ENCODE measurements at places on chromosomes 6 and 20.

GRCh38 chr6:53679446-53679933 lies 13.9 kb upstream of the KLHL31 start:
- DNase-seq = no peak

GRCh38 chr6:9463311-9463710 lies 951.6 kb downstream of the TFAP2A start:
- DNase-seq = no peak

GRCh38 chr6:159826968-159827647 lies 27.0 kb downstream of the PNLDC1 start:
- peak; percentile 36 for DNase-seq

- DNase-seq = no peak
These were observed 10.4 kb downstream of the ABCC10 start for GRCh38 chr6:43437700-43438099.

GRCh38 chr6:25450469-25451198 lies 171.5 kb downstream of the CARMIL1 start:
- no peak for DNase-seq

DNA sequence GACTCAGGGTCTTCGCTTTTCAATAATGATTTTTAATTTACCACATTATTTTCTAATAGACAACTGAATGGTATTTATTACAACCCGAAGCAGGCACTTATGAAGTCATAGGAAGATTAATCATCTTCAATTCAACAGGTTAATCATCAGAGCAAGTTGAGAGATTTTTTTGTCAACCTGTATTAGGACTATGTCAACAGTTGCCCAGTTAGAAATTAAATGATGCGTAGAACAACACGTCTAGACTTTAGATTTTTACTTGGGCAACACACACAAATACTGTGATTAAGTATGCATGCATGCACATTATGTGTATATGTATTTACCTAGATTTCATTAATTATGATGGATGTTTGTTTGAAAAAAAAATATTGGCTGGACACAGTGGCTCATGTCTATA lies 4.3 kb downstream of the ILRUN start:
- no peak for DNase-seq

GRCh38 chr20:63738687-63739129 lies 868 bp upstream of the SLC2A4RG start:
- DNase-seq = no peak

DNA sequence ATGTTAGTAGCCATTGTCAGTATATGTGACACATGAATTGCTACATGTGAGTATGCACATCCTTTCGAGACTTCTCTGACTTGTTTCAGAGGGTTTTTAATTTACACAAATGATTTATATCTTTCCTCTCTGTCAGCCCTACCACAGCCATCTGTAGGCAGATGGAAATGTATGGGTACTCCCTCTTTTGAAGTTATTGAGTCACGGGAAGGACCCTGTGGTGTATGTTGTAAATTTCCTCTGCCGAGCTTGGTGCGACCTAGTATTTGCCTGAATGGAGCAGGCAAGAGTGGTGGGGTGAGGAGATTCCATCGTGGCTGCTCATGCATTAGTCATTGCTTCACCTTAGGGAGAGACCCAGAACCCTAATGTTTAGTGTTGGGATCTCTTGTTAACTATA lies 171.9 kb downstream of the JARID2 start:
- DNase-seq = no peak

GRCh38 chr6:21538186-21538798 lies 55.3 kb upstream of the SOX4 start:
- DNase-seq = no peak

DNA sequence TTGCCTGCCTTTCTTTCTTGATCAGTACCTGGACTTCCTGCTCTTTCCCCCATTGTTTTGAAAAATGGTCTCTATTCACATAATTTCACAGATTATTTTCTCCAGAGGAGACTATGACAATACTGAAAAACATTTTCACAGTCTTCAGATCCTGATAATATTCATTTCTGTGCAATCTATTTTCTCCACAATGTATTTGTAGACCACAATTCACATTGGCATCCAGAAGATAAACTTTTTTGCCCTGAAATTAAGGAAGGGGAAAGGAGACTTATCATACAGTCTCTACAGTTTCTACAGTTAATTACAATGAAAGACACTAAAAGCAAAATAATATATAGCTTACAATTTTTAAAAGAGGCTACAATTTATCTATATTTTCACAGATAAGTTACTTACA lies 18.4 kb downstream of the LCA5 start:
- no peak for DNase-seq

DNA sequence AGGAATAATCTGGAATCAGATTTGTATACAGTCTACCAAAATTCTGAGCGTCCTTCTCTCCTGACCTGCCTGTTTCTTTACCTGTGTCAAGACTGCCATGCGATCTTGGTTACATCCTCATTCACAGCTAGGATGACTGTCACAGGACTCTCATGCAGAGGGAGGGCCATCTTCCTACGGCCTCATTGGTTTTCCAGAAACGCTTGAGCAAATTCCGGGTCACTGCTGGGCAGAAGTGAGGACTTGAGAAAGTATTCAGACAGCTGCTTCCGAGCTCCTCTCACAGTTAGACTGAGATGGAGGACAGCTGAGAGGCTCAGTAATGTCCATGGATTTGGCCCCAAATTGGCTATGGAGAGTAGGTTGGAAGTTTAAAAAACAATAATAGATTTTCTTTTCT lies 94.2 kb downstream of the TFAP2C start:
- DNase-seq = no peak

- DNase-seq = no peak
These were observed 10.9 kb downstream of the CASP8AP2 start for GRCh38 chr6:89840538-89840937.

- DNase-seq = no peak
These were observed 43.4 kb upstream of the TRAM2 start for GRCh38 chr6:52620055-52620905.

GRCh38 chr20:50005471-50005981 lies 22.7 kb downstream of the SNAI1 start:
- DNase-seq = no peak

GRCh38 chr6:35605600-35605999 lies 83.1 kb downstream of the FKBP5 start:
- no peak for DNase-seq

DNA sequence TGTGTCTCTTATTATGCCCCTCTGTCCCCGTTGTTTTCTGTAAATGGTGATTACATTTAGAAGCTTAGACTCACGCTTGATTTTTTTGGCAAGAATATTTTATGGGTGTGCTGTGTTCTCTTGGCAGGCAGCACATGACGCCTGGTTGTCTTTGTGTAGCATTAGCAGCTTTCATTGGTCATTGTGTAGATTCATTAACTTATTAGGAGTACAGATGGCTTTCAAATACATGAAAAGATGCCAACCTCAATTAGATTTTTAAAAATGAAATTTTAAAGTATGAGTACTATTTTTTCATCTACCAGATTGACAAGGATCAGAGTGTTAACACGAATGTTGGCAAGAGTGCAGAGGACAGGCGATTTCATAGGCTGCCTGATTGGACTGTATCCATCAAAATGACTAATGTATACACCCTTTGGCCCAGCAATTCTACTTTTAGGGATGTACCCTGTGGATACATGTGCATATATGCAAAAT lies 15.2 kb downstream of the COX4I2 start:
- DNase-seq = peak; percentile 34

- DNase-seq = no peak
These were observed 182.2 kb downstream of the SLC16A10 start for GRCh38 chr6:111269401-111269970.

GRCh38 chr20:57747861-57748481 lies 38.2 kb upstream of the PMEPA1 start:
- no peak for DNase-seq

- no peak for DNase-seq
These were observed 10.6 kb upstream of the EFHC1 start for GRCh38 chr6:52409499-52409898.

DNA sequence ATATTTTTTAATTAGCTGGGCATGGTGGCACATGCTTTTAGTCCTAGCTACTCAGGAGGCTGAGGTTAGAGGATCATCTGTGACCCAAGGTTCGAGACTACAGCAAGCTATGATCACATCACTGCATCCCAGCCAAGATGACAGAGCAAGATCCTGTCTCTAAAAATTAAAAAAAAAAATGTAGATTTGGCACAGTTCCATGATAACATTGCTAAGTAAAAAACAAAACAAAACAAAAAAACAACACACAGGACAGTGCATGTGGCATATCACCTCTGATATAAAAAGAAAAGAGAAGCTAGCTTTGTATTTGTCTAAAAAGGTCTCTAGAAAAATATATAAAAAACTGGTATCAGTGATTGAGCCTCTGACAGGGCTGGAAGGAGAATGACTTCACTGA lies 24.6 kb downstream of the RNF24 start:
- DNase-seq = no peak

All from DMS 273 treated with DMSO at 0.1 percent for 48 hours (cell line).